Activated CD4-positive, alpha-beta T cell treated with anti-CD3 and anti-CD28 coated beads for 4 hours (primary cell): ENCODE measurements at places on chromosomes 3 and 15.

DNA sequence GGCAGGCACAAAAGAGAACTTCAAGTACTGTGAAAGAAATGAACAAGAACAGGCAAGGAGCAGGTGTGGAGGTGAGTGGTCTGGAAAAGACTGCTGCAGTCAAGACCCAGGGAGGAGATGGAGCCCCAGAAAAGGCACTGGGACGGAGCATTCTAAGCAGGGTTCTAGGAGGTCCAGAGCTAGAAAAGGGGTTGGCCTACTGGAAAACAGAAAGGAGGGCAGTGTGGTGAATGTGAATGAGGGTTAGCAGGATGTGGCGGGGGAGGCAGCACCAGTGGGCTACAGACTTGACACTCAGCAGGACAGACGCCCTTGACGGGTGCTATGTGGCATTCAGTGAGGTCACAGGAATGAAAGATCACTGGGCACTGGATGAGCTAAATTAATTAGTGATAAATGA, 75.7 kb downstream of the SENP2 start:
- DNase-seq: no peak

DNA sequence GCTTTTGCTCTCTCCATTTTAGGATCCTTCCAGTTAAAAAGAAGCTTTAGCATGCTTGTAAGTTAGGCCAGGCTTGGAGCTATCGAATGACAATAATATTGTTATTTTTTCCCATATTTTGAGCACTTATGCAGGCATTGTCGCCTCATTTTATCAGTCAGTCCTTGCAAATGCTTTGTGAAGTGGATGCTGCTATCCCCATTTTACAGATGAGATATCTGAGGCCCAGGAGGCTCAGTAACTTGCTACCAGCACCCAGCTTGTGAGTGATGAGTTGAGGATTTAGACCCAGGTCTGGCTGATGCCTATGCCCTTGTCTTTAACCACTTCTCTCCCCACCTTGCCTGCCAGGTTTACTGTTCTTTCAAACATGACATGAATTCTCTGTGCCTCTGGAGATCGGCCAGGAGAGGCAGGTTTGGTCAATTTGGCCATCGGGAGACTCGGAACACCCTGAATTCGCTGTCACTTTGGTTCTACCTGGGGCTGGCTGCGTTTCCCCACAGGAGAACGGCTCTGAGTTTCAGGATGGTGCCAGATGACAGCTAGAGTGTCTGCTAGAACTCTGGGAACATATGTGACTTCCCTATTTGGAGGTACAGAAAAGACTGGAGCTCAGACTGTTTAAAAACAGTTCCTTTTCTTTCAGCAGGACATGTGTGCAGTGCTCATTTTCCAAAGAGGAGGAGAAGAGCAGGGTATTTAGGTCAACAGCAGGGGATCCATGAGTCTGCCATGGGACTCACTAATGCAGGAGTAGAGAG, 25.5 kb upstream of the ZNF710 start:
- no peak for DNase-seq

GRCh38 chr3:51777985-51778384, 1.1 kb downstream of the IQCF6 start:
- DNase-seq: no peak

GRCh38 chr3:159455741-159456181, 532.9 kb upstream of the IL12A start:
- no peak for DNase-seq

DNA sequence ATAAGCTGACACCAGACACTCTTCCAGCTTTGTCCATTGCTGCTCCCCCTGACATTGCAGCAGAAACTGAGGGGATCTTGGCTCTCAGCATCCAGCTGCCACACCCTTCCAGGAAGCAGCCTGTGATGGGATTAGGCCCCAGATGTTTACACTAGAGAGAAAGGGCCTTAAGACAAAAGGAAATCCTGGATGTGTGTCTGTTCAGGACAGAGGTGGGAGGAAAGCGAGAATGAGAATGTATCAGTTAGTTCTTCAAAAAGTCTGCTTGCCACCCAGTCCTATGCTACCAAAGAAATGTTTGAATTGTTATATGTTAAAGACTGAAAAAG, 58.8 kb downstream of the HES1 start:
- DNase-seq: no peak

DNA sequence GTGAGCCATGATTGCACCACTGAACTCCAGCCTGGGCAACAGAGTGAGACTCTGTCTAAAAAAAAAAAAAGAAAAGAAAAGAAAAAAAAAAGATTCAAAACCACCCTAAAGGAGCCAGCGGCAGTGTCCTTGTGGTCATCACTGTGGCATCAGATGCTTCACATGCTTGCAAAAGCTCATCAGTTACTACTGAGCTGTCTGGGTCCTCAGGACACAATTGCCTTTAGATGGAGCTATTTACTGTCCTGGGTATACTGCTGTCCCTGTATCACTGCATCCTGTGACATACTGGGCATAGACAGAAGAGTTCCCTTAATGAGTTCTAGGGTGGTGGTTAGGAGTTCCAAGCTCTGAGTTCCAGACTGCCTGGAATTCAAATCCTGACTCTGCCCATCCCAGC, 85.8 kb downstream of the LINGO1 start:
- no peak for DNase-seq
